ENCODE measurements at places on chromosomes 1 and 21.

- DNase-seq: no peak
Measured at GRCh38 chr1:70264839-70265238, 43.7 kb downstream of the SRSF11 start.

- DNase-seq: no peak
Measured at GRCh38 chr1:15797614-15798390, 9.6 kb downstream of the UQCRHL start.

DNA sequence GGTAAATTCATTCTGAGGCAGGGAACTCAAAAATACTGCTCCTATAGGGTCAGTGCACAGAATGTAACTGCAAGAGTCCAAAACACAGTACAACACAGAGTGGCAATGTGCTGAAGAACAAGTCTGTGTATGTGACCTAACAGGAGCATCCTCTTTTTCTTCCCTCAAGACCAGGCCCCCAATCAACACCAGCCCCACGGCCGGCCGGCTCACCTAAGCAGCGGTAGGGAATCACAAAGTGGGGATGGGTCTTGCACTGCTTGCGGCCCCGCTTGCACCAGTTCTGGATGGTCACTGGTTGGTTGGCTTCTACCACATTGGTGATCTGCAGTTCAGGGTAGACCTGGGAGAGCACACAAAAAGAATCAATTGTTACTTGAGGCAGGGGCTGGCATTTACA lies 80.8 kb downstream of the APP start:
- DNase-seq: no peak

DNA sequence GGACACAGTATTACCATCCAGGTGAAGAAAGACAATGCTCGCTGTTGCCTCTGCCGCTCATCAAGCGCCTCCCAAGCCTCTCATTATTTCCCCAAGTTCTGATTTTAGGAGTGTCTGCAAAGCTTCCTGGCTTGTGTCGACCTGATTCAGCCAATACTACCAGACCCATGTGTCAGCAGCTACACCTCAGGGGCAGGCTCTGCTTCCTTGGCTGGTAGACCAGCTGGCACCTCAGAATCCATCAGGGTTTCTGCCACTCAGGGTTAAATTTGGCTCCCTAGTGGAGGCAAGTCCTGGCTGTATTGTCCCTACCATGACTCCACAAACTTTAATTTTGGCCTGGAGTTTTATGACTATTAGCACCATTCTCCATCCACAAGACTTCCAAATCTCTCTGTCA lies 35.4 kb downstream of the SUSD4 start:
- DNase-seq: no peak

DNA sequence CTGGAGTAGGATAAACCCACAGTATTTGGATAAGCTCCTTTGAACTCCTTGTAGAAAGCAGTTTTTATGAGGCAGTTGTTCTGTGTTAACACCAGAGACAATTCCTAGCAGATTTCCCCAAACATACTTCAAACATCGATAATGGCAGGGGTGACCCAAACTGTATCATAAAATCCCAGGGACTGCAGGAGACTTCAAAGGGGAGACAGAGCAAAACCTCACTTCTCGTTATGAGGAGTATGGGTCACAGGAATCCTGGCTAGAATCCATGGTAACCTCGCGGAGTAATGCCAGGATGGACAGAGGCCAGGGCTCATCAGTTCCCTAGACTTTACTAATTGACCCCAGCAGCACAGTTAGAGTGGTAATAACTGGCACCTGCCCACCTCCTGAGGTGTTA lies 148.0 kb downstream of the DHRS3 start:
- no peak for DNase-seq

- DNase-seq: no peak
Measured at GRCh38 chr21:39088831-39089380, 94.3 kb downstream of the PSMG1 start.

DNA sequence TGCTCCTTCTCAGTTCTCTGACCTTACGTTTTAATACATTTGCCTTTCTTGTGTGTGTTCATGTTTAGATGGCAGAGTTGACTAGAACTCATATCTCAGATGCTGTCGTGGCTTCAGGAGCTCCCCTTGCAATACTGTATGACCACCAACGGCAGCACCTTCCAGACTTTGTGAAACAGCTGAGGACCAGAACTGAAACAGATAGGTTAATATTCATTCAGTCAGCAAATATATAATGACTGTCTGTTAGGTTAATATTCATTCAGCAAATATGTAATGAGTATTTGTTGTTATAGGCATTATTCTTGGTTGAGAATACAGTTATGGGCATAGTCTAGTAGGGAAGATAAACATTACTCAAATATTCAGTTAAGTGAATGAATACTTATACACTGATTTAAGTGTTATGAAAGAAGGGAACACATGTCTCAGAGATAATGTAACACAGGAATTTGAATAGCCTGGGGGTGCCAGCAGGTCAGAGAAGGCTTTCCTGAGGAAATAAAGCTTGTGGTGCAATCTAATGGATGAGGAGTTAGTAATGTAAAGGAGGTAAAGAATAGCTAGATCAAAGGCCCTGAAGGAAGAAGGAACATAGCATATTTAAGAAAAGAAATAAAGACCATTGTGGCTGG lies 88.5 kb downstream of the CEP350 start:
- DNase-seq: no peak

DNA sequence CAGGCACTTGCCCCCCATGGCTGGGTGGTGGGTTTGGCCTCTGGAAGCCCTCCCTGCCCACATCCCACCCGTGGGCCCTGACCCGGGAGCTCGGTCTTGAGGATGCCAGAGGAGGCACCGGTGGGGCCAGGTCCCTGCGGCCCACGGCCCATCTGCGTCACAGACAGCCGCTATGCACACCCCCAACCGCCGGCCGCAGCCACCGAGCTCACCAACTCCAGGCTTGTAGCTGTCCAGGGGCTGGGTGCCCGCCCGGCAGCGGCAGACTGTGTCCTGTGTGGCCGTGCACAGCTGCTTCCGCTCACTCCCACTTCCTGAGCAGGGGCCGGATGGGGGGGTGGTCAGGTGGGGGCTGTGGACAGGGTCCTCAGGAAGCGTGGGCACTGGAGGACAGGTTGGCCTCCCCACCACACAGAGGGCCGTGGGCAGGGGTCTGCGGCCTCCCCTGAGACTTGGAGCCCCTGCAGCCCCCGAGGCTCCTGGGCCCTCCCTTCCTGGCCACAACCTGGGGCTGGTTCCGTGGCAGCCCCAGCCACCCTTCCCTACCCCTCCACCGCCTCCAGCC lies 1.1 kb downstream of the TNFRSF4 start:
- no peak for DNase-seq

- no peak for DNase-seq
Measured at GRCh38 chr1:44862829-44863401, 19.9 kb upstream of the PTCH2 start.

GRCh38 chr21:39153373-39153772 lies 29.9 kb downstream of the PSMG1 start:
- no peak for DNase-seq

Data from activated CD4-positive, alpha-beta T cell treated with anti-CD3 and anti-CD28 coated beads for 24 hours (primary cell).